ENCODE measurements at places on chromosomes 7 and 10.

DNA sequence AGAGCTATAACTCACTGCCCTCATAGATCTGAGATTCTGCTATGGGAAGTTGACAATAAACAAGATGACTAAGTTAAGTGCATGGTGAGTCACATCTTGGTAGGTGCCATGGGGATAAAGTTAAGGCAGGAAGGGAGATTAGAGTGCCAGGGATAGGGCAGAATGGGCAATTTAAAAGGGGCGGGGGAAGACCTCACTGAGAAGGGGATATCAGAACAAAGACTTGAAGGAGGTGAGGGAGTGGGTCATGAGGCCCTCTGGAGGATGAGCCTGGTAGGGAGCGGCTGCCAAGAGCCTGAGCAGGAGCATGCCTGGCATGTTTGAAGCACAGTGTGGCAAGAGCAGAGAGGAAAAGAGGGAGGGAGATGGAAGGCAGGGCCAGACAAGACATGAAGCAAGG lies 34.8 kb upstream of the INMT start:
- DNase-seq: no peak

GRCh38 chr7:76196786-76197185 lies 4.9 kb upstream of the SRRM3 start:
- no peak for DNase-seq

GRCh38 chr7:2405201-2405600 lies 1.8 kb downstream of the CHST12 start:
- no peak for DNase-seq

GRCh38 chr7:123998921-123999320 lies 33.9 kb downstream of the TMEM229A start:
- DNase-seq: no peak

DNA sequence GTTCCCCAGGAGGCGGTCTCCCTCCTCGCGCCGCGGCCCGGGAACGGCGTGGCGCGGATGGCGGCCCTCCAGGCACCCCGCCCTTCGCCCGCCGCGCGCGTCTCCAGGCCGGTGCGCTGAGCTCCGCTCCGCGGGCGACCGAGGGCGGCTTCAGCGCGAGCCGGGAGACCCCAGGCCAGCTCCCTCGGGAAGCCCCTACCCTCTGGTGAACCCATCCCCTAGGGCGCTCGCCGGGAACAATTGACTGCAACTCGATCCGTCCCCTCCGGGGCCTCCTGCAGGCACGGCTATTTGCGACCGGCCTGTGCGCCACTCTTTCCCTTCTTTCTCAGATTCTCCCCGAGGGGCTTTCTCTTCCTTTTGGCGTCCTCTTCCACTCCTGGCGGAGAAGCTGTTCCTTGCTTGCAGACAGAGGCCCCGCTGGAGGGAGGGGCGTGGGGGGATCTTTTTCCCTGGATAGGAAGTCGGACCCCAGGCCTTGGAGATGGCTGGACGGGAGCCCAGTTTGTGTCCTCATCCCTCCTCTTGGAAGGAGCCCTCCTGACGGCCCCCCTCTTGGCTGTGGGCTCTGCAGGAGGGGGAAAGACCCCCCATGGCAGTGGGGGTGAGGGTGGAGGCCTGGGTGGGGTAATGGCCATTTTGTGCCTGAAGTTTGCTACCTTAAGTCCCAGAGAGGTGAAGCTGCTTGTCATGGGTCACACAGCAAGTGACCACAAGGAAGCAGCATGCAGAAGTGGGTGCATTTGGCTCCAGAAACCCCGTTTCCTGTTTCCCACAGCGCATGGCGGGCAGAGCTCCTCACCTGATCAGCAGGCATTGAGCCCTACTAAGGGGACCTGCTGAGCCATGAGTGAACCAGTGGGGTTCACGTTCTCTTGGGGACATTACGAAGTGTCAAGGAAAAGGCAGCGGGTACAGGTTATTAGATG lies 171.2 kb upstream of the TNRC18 start:
- DNase-seq: no peak

DNA sequence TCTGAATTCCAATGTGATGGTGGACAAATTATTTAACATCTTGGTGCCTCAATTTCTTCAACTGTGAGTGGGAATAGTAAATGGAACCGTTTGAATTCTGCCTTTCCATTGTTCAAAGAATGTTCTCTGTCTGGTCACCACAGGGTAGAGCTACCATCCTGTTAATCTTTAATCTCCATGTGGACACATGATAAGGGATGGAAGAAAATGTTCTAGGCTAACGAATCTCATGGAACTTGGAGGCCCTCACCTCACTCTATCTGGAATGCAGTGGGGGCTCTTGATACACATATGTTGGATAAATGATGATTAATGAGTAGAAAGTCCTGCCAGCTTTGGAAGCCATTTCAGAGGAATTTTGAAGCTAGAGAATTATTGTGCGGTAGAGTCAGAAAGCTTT lies 118.5 kb upstream of the HABP2 start:
- DNase-seq: no peak

- DNase-seq: no peak
Observed at GRCh38 chr7:130689683-130690082, 3.3 kb upstream of the TSGA13 start.

GRCh38 chr7:121931149-121931902 lies 58.4 kb downstream of the PTPRZ1 start:
- no peak for DNase-seq

GRCh38 chr7:150337659-150338081 lies 3.8 kb downstream of the RARRES2 start:
- no peak for DNase-seq

DNA sequence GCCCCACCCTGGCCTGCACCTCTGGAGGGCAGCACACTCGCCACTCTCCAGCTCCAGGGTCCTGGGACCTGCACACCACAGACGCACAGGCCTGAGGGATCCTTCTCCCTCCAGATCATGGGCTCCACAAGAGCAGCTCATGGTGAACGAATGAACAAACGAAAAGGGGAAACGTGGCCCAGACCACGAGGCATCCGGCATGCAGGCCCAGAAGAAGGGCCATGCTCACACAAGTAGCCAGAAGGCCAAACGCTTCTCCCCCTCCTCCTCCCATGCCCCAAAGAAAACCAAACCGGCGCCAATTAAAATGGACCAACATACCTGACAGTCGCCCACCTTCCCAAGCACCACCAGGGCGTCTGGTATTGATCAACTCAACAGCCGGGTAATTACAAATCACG lies 30.4 kb downstream of the MAD1L1 start:
- no peak for DNase-seq

DNA sequence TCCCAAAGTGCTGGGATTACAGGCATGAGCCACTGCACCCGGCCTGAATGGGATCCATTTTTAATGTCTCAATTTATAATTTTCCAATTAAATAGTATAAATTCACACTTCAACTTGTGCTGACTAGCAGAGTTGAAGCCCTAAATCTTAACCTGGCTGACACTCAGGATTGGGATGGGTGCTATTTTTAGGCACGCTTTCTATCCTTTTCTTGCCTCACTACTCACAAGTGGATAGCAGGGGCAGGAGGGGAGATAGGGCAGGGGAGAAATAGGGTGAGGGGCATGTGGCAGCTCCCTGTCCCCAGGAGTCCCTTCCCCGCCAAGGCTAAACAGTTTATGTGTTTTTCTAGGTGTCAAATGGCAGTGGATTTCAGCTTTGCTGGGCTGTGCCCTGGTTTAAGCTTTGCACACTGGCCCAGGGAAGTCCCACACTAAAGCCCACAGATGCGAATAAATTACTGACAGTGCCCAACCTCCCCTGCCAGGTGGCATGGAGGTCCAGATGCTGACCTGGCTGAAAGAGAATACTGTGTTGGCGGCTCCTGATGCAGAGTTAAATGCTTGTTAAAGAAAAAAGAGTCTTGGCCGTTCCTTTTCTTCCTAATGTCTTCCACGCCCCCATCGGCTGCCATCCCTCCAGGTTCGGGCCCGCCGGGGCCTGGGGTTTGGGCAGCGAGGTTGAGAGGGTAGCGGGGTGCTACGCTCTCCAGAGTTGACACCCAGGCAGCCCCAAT lies 36.2 kb upstream of the EFCAB10 start:
- DNase-seq: no peak

- DNase-seq: no peak
Observed at GRCh38 chr7:128894101-128894440, 16.4 kb downstream of the KCP start.

DNA sequence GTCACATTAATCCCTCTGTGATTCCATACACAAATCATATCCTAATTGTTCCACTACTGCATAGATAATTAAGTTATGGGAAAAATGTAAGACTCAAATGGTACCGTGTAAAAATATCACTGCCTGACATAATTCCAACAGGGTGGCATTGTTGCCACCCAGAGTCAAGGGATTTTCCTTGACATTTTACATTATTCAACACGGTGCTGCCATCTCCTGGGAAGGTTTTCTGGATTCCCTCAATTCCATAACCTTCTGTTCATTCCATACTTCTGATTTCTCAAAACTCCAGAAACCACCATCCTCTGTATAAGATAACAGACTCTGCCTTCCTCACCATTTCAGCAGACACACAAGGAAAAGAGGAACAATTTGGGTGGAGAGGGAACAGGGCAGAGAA lies 495.9 kb downstream of the XPNPEP1 start:
- DNase-seq: no peak

DNA sequence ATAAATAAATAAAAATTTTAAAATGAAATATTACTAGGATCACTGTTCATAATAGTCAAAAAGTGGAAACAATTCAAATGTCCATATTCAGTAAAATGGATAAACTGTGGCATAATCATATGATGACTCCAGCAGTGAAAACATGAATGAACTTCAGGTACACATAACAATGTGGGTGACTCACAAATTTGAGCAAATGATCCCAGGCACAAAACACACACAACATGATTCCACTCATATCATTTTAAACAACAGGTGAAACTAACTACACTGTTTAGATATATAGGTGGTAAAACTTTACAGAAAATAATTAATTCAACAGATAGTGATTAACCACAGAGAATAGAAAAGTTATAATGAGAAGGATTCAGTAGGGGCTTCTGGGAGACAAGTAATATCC lies 14.7 kb upstream of the SAMD8 start:
- no peak for DNase-seq

- DNase-seq: no peak
Observed at GRCh38 chr10:117533507-117534281, 8.9 kb upstream of the EMX2 start.

GRCh38 chr10:52226197-52226847 lies 87.8 kb upstream of the DKK1 start:
- DNase-seq: no peak

DNA sequence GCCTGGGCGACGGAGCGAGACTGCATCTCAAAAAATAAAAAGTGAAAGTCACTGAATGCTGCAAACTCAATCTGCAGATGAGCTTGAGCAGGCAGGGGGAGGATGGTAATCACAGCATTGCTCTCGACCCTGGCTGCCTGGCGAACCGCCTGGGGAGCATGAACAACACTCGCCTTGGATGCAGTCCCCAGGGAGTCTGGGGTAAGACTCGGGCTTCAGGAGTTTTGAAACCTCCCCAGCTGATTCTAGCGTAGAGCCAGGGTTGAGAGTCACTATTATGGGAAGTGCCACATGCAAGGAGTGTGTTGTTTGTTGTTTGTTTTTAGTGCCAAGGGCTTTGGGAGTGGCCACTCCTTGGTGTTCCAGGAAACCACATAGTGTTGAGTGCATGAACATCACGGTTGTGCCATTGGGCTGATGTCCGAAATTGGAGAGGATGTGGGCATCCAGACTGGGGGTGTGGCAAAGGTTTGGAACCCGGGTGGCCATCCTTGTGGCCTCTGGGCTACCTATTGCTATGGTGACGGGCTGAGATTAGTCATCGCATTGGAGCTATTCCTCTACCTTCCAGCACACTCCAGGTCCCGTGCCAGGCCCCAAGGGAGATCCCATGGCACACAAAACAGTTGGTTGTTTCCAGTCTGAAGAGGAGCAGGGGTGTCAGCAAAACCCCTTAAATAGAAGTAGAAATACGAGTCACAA lies 92.6 kb downstream of the RGS10 start:
- no peak for DNase-seq

GRCh38 chr10:64037071-64037661 lies 516.0 kb downstream of the REEP3 start:
- DNase-seq: no peak

GRCh38 chr10:28254290-28254985 lies 48.4 kb downstream of the MPP7 start:
- no peak for DNase-seq

- no peak for DNase-seq
Observed at GRCh38 chr7:82007315-82007714, 237.5 kb upstream of the HGF start.

GRCh38 chr7:87858417-87859100 lies 17.6 kb downstream of the SLC25A40 start:
- no peak for DNase-seq

DNA sequence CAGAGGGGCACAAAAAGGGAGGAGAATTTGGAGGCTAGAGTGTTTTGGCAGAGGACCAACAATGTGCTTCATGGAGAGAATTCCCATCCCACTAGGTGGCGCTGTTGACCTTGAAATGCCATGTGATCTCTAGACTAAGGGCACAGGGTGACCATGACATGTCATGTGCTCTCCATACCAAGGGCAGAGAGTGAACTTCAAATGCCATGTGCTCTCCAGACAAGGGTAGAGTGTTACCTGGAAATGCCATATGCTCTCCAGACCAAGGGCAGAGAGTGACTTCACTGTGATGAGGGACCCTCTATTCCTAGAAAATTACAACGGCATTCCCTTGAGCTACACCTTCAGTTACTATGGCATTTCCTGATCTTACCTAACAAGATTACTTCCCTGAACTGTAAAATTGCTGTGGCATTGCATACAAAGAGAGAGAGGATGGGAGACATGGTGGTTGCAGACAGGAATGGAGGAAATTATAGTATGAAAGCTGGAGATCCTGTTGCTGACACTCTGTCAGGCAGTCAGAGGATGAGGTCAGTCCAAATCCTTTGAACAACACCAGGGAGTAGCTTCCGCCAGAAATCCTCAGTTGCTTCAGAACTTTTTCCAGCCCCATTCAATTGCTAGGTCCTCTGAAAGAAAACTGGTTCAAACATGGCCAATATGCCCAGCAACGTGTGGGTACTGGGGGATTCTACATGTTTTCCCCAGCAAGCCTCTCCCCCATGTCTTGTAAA lies 60.9 kb upstream of the ACSM6 start:
- peak; percentile 44 for DNase-seq

DNA sequence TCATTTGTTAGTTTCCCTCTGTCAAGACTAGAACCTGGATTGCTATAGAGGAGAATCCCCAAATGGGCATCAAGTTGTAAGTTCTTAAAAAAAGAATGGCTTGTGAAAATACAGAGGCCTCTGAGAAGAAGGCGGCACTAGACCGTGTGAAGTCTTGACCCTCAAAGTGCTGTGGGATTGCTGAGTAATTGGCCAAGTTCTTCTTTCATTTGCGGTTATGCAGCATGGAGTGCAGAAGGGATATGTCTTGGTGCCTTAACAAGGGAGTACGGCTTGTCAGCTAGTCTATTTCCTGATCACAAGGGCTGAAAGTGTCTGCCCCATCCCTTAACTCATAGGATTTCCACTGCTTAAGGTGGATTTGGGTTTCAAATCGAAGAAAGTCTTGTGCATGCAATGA lies 81.2 kb downstream of the MKX start:
- no peak for DNase-seq

- DNase-seq: no peak
Observed at GRCh38 chr7:111205251-111205650, 114.3 kb downstream of the LRRN3 start.
